ENCODE measurements at places on chromosomes 2 and 18.

- DNase-seq: no peak
These were observed 728.1 kb upstream of the PIK3C3 start for GRCh38 chr18:41226911-41227310.

DNA sequence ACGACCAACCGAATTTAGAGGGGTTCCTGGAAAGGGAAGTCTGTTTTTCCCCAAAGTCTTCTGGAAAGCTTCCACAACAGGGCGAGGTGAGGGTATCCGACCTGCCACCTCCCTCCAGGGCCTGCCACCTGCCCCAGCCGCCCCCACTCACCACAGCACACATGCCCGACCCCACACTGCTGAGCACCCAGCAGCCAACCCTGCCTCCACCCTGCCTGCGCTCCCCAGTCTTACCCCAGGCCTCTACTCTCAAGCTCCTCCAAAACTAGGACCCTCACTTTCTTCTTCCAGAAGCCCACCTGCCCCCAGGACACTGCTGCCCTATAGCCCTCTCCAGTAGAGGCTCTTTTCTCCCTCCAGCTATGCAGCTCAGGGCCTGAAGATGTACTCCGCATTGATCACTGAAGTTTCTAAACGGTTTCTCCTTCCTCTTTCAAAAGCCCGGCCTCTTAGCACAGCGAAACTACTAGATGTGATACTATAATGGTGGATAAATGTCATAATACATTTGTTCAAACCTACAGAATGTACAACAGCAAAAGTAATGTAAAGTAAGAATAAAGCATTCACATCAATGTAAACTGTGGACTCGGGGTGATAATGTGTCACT, 128.8 kb upstream of the SLC1A4 start:
- DNase-seq: no peak

GRCh38 chr2:236705295-236706105, 135.9 kb downstream of the ACKR3 start:
- no peak for DNase-seq

DNA sequence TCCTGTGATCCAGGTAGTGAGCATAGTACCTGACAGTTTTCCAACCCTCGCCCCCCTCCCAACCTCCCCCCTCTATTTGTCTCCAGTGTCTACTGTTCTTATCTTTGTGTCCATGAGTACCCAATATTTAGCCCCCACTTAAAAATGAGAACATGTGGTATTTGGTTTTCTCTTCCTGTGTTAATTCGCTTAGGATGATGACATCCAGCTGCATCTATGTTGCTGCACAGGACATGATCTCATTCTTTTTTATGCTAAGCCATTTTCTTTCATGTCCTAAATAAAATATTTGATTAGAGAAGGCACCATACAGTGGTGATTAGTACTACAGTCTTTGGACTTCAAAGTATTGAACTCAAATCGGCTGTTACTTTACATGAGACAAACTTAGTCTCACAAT, 1087.9 kb downstream of the CBLN2 start:
- DNase-seq: no peak

GRCh38 chr2:222043897-222044296, 254.9 kb downstream of the PAX3 start:
- no peak for DNase-seq

DNA sequence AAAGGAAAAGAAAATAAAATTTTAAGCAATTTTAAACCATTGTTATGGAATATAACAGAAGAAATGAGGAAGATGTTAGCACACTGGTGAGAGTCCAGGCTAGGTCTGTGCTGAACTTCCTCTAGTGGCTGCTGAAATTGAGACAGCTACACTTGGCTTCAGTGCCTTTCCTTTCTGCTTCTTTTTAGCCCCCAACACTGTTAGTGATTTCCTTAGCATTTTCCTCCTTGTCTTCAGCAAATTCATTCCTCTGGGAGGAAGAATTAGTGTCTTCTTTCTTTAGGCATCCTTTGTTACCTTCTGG, 47.6 kb downstream of the ITGAV start:
- no peak for DNase-seq

- DNase-seq: no peak
These were observed 36.8 kb upstream of the ACADL start for GRCh38 chr2:210262036-210262435.

DNA sequence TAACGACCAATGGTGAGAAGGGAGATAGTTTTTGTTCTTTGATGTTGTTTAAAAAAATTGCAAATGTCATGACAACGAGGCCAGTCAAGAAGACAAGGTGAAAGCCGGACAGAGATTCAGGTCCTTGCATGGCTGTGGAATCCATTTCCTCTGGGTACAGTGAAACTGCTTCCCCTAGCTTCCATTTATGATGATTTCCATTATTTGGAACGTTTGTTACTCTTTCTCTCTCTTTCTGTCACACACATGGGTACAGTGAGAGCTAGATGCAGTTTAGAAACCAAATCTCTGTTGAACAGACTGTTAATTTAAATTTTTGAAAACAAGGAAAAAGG, 57.4 kb upstream of the MSH2 start:
- DNase-seq: no peak

- DNase-seq: no peak
These were observed 386.4 kb downstream of the PIK3C3 start for GRCh38 chr18:42341423-42341822.

- DNase-seq: no peak
These were observed 31.3 kb downstream of the SPEG start for GRCh38 chr2:219465659-219466561.

GRCh38 chr2:64212801-64213321, 68.6 kb upstream of the PELI1 start:
- no peak for DNase-seq

DNA sequence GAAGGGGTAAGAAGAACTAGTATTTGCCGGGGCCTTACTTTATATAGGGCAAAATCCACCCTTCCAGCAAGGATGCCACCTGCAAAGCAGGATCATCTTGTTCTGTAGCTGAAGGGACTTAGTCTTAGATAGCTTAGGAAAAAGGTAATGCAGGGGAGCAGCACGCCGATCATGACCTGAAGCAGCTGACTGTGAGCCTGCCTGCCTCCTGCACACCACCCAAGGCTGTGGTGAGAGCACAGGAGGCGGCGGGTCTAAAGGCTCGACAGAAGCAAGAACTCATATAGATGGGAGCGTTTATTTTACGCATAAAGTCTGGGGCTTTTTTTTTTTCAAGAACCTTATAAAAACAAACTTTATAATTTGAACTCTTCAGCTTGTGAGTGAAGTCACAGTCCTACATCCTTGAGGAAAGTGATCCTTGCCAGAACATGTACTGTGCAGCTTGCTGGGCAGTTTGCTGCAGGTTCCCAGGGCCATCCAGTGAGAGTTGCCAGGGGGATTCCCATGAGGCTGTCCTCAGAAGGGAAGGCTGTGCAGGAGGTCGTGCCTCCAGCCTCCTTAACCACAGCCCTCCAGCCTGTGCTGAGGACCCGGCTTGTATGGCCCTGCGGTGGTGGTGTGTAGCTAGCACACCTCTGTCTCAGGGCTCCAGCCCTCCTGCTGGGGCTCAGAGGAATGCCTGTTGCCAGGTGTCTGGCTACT, 92.1 kb downstream of the RNF144A start:
- no peak for DNase-seq

DNA sequence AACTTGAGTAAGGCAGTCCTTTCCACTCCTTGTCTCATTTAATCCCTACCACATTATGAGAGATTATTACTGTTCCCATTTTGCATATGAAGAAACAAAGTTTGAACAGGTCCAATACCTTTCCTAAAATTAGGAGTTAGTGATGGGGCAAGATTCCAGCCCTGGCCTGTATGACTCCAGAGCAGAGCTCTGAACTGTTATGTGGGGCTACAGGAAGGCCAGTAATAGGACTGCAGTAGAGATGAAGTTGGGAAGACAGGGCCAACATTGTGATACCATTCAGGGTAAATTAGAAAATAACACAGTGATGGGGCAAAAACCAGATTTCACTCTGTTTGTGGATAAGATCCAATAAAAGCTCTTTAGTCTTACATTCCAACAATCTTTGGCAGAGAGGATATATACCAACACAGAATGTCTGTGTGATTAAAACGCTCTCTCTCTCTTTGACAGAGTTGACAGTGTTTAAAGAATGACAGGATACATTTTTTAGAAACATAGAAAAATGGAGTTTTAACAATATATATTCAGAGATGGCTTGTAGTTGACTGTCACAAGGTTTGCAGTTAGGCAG, 22.7 kb downstream of the KATNAL2 start:
- no peak for DNase-seq

GRCh38 chr2:55099878-55100820, 49.9 kb upstream of the RTN4 start:
- DNase-seq: no peak

- no peak for DNase-seq
These were observed 70.7 kb downstream of the CCDC93 start for GRCh38 chr2:117943013-117943672.

DNA sequence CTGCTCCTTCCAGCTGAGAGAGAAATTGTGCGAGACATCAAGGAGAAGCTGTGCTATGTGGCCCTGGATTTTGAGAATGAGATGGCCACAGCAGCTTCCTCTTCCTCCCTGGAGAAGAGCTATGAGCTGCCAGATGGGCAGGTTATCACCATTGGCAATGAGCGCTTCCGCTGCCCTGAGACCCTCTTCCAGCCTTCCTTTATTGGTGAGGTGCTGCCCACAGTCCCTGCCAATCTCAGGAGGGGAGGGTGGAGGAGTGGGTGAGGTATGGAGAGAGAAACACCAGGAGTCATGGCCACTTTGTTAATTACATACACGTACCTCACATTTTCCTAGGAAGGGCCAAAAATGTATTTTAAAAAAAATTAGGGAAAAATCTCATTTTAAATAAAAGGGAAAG, 12.0 kb upstream of the DGUOK start:
- no peak for DNase-seq

DNA sequence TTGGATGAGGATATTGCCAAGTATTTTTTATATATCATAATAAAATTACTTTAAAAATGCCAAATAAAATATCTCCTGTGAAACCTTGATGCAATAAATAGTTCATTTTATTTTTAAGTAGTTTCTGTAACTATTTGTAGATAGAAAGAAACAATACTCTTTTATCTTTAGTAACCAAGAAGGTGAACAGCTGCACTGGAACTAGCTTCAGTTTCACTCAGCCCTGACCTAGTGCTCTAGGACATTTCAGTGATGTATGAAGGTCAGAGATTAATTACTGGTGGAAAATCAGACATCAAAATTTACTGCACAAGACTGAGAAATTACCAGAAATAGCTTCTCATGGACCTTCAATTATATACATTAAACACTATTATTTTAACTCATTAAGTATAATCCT, 1305.0 kb downstream of the CNTNAP5 start:
- no peak for DNase-seq

GRCh38 chr2:240499309-240500301, 58.2 kb downstream of the ANKMY1 start:
- DNase-seq: no peak

GRCh38 chr2:96951125-96951654, 35.2 kb downstream of the FAM178B start:
- DNase-seq: peak; percentile 52

GRCh38 chr2:239577935-239578334, 177.1 kb upstream of the HDAC4 start:
- DNase-seq: no peak

- peak; percentile 43 for DNase-seq
These were observed 12.0 kb upstream of the NTSR2 start for GRCh38 chr2:11681722-11682589.

GRCh38 chr2:79972661-79973060, 331.9 kb downstream of the LRRTM1 start:
- DNase-seq: no peak

DNA sequence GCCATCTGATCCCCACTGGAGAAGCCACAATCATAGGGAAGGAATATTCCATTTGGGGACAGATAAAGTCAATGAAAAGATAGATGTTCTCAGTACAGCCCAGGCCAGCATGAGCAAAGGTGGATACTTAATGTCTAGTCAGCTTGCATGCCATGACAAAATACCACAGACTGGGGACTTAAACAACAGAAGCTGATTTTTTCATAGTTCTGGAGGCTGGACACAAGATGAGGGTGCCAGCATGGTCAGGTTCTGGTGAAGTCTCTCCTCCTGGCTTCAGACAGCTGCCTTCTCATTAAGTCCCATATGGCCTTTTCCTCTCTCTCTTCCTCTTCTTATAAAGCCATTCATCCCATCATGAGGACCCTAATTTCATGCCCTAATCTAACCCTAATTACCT, 116.1 kb upstream of the CYP1B1 start:
- no peak for DNase-seq

DNA sequence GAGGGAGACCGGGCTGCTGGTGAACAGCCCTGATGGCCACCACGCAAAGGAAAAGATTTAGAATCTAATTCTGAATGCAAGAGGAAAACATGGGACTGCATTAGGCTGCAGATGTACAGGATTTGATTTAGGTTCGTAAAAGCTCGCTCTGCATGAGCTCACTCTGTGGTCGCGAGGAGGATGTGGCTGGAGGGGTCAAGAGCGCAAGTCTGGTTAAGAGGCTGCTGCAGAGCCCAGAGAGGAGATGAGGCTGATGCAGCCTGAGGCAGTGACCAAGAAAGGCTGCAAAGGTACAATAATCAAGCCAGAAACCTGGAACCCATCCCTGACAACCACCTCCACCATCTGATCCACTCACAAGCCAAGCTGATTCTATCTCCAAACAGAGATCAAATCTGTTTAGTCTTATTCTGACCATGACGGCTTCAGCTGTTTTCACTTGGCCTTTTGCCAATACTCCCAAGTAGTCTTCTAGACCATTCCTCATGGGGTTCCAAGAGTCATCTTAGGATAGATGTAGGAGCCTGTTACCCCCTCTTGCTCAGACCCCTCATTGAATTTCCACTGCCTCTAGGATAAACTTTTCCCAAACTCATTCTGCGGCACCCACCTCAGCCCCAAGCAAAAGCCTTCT, 58.9 kb upstream of the ARL4C start:
- peak; percentile 28 for DNase-seq

DNA sequence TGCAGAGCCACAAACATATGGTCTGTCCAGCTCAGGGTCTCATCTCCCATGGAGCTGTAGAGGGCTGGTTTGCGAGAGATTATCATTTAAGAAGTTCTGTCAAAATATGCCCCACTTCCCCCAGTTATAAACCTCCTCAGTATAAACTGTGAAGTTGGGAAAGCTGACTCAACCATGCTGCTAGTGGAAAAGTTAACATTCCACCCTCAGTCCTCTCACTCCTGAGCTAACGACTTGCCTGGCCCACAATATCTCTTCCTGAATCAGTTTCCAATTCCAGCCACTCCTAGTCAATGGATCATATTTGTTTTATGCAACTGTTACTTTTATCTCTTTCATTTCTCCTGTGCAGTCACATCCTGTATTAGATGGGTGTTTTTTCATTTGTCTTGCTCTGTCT, 326.2 kb downstream of the SETBP1 start:
- no peak for DNase-seq

GRCh38 chr18:35071819-35072247, 30.6 kb downstream of the MAPRE2 start:
- DNase-seq: no peak

GRCh38 chr2:133718688-133719201, 150.5 kb upstream of the NCKAP5 start:
- no peak for DNase-seq

GRCh38 chr18:6871566-6871965, 142.1 kb downstream of the ARHGAP28 start:
- DNase-seq: no peak

GRCh38 chr2:227313310-227313709, 11.7 kb upstream of the MFF start:
- DNase-seq: no peak

Data from hematopoietic multipotent progenitor cell (in vitro differentiated cells).